Testis (tissue), 5 donors: ENCODE measurements at places on chromosomes 6 and 20.

GRCh38 chr6:30840084-30840934 lies 44.0 kb upstream of the DDR1 start:
- H3K4me3 ChIP-seq = no peak overlapping the region
- H3K4me1 ChIP-seq = peaks cover 46% of the 10 kb centered on the region
- H3K27me3 ChIP-seq = no peaks in the 10 kb centered on the region

GRCh38 chr6:5403609-5404008 lies 142.3 kb downstream of the FARS2 start:
- H3K27ac ChIP-seq = no peak overlapping the region
- DNase-seq = no peak
- H3K4me1 ChIP-seq = no peaks in the 10 kb centered on the region
- no peaks in the 10 kb centered on the region for H3K27me3 ChIP-seq

GRCh38 chr6:15355683-15356099 lies 109.8 kb downstream of the JARID2 start:
- H3K36me3 ChIP-seq = no peaks in the 10 kb centered on the region
- peaks cover 12% of the 10 kb centered on the region for H3K4me1 ChIP-seq
- no peak for DNase-seq
- H3K4me3 ChIP-seq = no peak overlapping the region
- H3K27me3 ChIP-seq = no peaks in the 10 kb centered on the region

- no peak overlapping the region for H3K4me3 ChIP-seq
- DNase-seq = no peak
- no peaks in the 10 kb centered on the region for H3K27me3 ChIP-seq
- H3K4me1 ChIP-seq = no peaks in the 10 kb centered on the region
- H3K27ac ChIP-seq = no peak overlapping the region
Observed at GRCh38 chr6:137286916-137287315, 67.7 kb upstream of the IFNGR1 start.

DNA sequence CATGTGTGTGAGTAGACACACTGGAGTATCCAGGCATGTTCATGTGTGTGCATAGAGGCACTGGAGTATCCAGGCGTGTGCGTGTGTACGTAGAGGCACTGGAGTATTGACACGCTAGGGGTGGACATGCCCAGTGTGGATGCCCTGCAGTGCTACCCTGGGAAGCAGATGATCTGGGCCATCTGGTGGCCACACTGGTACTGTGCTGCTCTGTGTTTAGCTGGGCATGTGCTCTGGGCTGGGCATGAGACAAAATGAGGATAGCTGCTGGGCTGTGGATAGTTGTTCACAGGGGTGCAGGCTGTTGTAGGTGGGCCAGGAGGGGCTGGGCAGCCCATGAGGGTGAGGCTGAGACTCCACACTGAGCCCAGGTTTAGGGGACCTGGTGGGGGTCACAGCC lies 24.0 kb upstream of the NPBWR2 start:
- no peak overlapping the region for H3K4me3 ChIP-seq
- peak; percentile 54 for DNase-seq
- no peaks in the 10 kb centered on the region for H3K36me3 ChIP-seq
- H3K4me1 ChIP-seq = no peaks in the 10 kb centered on the region
- no peaks in the 10 kb centered on the region for H3K27me3 ChIP-seq
- H3K27ac ChIP-seq = no peak overlapping the region

- H3K27ac ChIP-seq = no peak overlapping the region
- peaks cover 23% of the 10 kb centered on the region for H3K4me1 ChIP-seq
Observed at GRCh38 chr6:163391985-163392384, 22.5 kb upstream of the QKI start.
